ENCODE measurements at places on chromosomes 4 and X.

GRCh38 chr4:107363125-107363524 lies 327.0 kb upstream of the DKK2 start:
- DNase-seq, result no peak

- DNase-seq, result no peak
Observed at GRCh38 chrX:115898382-115899001, 272.1 kb upstream of the AGTR2 start.

GRCh38 chr4:173500841-173501591 lies 29.0 kb downstream of the HAND2 start:
- DNase-seq, result no peak

GRCh38 chr4:116229420-116229819 lies 856.0 kb downstream of the TRAM1L1 start:
- no peak for DNase-seq

DNA sequence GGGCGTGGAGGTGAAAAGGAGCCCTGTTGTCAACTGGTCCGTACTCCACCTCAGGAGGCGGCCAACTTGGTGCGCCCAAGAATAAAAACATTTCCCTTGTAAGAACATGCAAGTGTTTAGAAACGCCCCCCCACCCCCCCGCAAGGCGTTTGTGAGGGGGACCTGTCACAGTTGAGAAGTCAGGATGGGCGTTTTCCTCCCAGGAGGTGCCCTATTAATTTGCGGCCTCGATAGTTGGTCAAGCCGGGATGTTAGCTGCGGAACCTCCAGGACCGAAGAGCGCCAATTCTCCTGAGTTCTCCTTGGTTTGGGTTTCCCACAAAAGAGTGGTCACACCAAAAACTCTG lies 651 bp upstream of the SAP30 start:
- peak; percentile 6 for DNase-seq

DNA sequence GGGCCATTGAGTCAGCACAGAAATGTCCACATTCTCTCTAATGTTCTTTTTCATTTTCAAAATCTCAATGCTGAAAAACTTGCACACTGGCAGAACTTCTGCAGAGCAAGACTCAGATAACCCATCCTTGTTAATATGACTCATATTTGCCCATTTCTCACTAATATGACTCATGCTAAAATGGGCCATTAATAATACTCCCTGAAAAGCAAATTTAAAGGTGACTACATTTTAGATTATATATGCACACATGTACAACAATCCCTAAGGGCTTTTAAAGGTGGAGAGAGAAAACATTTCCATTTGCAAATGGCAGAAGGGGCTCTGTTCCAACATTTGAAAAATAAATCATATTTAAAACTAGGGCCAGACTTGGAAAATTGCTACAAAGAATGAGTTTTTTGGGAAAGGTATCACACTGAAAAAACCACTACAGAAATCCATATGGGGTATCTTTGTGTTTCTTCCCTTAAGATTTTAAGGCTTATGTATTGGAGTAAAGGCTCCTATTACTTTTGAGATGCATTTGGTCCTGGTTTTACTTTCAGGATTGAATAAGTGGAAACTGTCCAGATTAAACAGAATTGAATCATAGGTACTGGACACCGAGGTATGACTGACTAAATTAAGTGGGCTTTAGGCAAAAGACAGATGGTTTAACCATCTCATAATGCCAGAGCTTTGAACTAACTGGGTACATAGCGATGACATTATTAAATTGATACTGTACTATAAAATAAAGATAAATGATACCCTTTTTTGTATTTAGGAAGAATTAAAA lies 30.0 kb downstream of the TLR2 start:
- DNase-seq, result no peak

DNA sequence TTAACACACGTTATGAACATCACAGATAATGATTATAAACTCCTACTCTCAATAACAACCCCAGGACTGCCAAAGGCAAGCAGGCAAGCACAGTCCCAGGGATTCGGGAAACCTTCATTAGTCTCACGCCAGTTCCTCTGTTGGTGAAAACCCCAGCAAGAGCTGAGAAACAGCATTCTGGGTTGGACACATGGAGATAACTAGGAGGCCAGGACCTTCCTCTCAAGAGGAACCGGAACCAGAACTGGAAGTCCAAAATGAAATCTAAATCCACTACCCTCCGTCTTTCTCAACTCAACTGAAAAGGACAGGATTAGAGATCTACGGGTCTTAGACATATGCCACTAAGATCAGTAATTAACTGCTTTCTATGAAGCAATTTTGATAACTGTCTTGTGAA lies 3.8 kb downstream of the VEGFC start:
- DNase-seq, result no peak

DNA sequence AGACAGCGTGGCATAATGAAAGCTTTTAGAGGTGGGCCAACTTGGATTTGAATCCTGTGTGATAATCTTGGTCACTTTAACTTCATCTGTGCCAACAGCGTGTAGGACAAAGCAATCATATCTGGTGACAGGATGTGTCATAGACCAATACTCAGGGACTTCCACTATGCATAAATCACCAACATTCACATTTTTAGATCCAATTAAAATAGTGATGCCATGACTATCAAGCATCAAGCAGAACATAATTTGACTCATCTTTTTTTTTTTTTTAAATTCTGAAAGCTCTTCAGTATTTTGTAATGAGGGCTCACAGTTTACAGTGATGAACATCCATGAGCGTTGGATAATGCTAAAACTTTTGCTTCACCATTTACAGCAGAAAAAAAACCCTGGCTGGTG lies 27.3 kb upstream of the RAPGEF2 start:
- DNase-seq, result no peak

DNA sequence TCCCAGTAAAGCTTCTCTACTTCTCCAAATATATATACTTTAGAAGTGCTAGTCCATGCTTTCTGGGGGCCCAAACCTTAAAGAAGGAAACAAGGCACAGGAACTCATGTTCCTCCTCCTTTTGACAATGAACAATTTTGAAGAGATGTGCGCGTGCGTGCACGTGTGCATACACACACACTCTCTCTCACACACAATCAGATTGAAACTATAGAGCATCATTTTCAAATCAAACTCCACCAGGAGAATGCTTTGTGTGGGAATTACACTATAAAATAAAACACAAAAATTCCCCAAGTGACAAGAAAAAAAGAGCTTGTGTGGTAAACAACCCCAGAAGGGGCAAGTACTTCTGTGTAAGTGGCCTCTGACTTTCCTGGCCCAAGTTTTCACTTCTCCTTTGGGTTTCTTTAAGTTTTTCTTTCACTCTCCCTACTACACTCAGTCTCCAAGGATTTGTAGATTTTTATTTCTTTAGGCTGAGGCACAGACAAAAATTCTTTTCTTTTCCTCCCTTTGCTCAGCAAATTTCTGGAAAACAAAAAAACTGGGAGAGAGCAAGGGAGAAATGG lies 46.6 kb upstream of the SHISA3 start:
- no peak for DNase-seq

DNA sequence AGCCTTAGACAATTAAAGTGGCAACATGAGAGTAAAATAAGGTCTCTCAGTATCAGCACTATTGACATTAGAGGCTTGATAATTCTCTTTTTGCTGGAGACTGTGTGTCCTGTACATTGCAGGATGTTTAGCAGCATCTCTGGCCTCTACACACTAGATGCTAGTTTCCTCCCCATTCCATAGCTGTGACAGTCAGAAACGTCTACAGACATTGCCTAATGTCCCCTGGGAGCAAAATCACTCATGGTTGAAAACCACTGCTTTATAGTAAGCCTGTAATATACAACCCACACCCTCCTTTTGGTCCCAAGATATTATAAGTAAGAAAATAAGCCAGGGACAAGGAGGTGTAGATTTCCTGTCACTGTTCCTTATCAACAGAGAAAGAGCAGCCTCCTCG lies 166.0 kb downstream of the FRMPD4 start:
- no peak for DNase-seq

All from HuH-7.5 (cell line).